ENCODE measurements at places on chromosomes 5 and 9.

- no peak for DNase-seq
These were observed 15.9 kb downstream of the DNLZ start for GRCh38 chr9:136347472-136348256.

GRCh38 chr9:86774116-86774515, 173.2 kb downstream of the GAS1 start:
- DNase-seq: no peak

DNA sequence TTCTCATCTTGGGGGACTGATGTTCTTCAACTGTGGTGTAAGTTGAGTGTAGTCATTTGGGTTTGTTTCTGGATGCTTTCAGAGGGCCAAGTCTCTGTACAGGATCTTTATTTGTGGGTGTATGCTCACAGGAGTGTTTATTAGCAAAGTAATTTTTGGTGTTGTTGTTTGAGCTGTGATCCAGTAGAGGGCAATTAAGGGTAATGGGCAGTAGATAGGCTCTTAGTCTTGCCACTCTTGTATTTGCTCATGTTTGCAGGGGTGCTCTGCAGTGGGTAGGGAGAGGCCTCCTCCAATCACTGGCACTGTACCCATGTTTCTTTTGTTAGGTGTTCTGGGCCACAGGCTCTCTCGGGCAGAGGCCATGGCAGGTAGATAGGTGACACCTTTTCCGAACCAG, 45.9 kb upstream of the ITGA2 start:
- no peak for DNase-seq

GRCh38 chr5:115097236-115097635, 72.5 kb downstream of the TRIM36 start:
- no peak for DNase-seq

DNA sequence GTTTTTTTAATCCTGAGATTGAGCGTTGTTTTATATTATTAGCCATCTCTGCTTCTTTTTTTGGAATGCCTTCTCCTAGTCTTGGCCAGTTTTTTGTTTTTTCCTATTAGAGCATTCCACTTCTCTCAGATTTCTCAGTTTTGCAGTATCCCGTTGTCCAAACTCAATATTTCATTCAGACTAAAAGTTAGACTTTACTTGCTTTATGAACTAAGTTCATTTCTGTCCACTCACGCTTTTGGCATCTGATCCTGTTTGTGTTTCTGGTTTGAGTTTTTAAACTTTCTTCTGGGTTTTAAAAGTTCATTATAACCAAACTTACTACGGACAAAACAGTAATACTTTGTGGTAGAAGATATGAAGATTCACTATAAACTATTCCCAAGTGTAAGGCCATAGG, 288.3 kb upstream of the MPDZ start:
- DNase-seq: no peak

- no peak for DNase-seq
These were observed 153.6 kb upstream of the CD180 start for GRCh38 chr5:67350185-67350584.

Measured in activated T-cell treated with anti-CD3 and anti-CD28 coated beads, Interleukin-2, amount 50 U/mL, for 1 hour (primary cell).